ENCODE measurements at places on chromosomes 11 and 22. TPM values are rescaled to one million over a fixed set of nuclear protein-coding genes. Genes with fewer than 3 reads are reported as not detected.

DNA sequence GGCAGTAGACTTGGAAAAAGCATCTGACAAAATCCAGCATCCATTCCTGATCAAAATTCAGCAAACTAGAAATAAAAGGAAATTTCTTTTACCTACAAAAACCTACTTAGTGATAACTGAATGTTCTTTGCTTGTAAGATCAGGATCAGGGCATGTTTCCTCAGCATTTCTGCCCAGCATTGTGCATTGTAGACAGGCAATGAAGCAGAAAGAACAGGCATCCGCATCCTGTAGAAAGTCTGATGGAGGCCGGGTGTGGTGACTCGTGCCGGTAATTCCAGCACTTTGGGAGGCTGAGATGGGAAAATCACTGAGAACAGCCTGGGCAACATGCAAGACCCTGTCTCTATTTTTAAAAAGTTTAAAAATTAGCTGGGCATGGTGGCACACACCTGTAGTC lies 32.5 kb upstream of the PANX2 start:
- no peaks in the 10 kb centered on the region for H3K4me1 ChIP-seq
- H3K27me3 ChIP-seq: peaks cover 4% of the 10 kb centered on the region
- H3K36me3 ChIP-seq: no peaks in the 10 kb centered on the region
- no peak overlapping the region for H3K27ac ChIP-seq
- H3K4me3 ChIP-seq: no peak overlapping the region

DNA sequence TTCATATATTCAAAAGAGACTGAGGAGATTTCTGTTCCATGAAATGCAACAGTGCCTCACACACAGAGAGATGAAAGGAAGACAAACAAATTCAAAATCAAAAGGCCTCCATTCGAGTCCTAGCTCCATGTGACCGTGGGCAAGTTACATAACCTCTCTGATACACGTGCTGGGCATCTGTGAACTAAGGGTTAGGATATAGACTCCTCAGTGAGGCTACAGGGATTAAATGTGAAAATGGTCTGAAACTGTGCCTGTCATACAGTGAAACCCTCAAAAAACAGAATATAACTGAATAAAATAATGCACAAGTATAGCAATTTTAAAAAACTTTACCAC lies 111.8 kb upstream of the MTMR2 start:
- no peaks in the 10 kb centered on the region for H3K4me1 ChIP-seq
- DNase-seq: no peak
- no peak overlapping the region for H3K27ac ChIP-seq
- no peak overlapping the region for H3K4me3 ChIP-seq
- peaks cover 4% of the 10 kb centered on the region for H3K36me3 ChIP-seq

DNA sequence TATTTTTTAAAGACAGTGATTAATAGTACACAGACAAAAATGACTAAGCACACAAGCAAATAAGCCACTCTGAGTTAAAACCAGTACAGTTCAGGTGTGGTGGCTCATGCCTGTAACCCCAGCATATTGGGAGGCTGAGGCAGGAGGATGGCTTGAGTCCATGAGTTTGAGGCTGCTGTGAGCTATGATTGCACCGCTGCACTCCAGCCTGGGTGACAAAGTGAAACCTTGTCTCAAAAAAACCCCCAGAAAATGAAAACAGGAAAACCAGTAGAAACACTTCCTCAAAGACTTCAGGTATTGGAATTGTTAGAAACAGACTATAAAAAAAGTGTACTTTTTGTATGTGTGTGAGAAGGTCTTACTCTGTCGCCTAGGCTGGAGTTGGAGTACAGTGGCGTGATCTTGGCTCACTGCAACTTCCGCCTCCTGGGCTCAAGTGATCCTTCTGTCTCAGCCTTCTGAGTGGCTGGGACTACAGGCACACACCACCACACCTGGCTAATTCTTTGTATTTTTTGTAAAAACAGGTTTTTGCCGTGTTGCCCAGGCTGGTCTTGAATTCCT lies 33.0 kb downstream of the PPP6R2 start:
- H3K36me3 ChIP-seq: peaks cover 6% of the 10 kb centered on the region
- H3K4me1 ChIP-seq: peaks cover 14% of the 10 kb centered on the region
- DNase-seq: no peak
- no peak overlapping the region for H3K27ac ChIP-seq
- no peaks in the 10 kb centered on the region for H3K27me3 ChIP-seq
- no peak overlapping the region for H3K4me3 ChIP-seq

- peaks cover 42% of the 10 kb centered on the region for H3K4me1 ChIP-seq
- H3K27ac ChIP-seq: peak within 1 kb of the TSS; percentile 99
- H3K4me3 ChIP-seq: peak within 1 kb of the TSS; percentile 98
- H3K36me3 ChIP-seq: no peaks in the 10 kb centered on the region
- peak; percentile 54 for DNase-seq
- H3K27me3 ChIP-seq: peaks cover 9% of the 10 kb centered on the region
Measured at GRCh38 chr11:57567515-57568329, at the start of gene UBE2L6. UBE2L6 (minus strand) TSS chr11:57567672; CDS start chr11:57567611, 61 bp downstream.

GRCh38 chr22:50062509-50063135 lies 4.5 kb upstream of the TTLL8 start:
- no peaks in the 10 kb centered on the region for H3K27me3 ChIP-seq
- H3K4me1 ChIP-seq: peaks cover 5% of the 10 kb centered on the region
- DNase-seq: no peak
- H3K36me3 ChIP-seq: peaks cover 4% of the 10 kb centered on the region
- H3K4me3 ChIP-seq: no peak overlapping the region

GRCh38 chr11:119380160-119380826 lies 1.2 kb downstream of the USP2 start:
- no peaks in the 10 kb centered on the region for H3K4me1 ChIP-seq
- no peak for DNase-seq
- peaks cover 5% of the 10 kb centered on the region for H3K27me3 ChIP-seq
- no peaks in the 10 kb centered on the region for H3K36me3 ChIP-seq

The VSIG10L2 gene
- not detected for polyA plus RNA-seq

The OR10AG1 gene
- polyA plus RNA-seq: not detected
